ENCODE measurements at places on chromosomes 5 and 9.

GRCh38 chr9:34079181-34079580 is 30.5 kb upstream of the UBAP2 start:
- peak; percentile 5 for DNase-seq

- DNase-seq: no peak
Measured at GRCh38 chr5:123000731-123001130, 35.8 kb downstream of the PPIC start.

DNA sequence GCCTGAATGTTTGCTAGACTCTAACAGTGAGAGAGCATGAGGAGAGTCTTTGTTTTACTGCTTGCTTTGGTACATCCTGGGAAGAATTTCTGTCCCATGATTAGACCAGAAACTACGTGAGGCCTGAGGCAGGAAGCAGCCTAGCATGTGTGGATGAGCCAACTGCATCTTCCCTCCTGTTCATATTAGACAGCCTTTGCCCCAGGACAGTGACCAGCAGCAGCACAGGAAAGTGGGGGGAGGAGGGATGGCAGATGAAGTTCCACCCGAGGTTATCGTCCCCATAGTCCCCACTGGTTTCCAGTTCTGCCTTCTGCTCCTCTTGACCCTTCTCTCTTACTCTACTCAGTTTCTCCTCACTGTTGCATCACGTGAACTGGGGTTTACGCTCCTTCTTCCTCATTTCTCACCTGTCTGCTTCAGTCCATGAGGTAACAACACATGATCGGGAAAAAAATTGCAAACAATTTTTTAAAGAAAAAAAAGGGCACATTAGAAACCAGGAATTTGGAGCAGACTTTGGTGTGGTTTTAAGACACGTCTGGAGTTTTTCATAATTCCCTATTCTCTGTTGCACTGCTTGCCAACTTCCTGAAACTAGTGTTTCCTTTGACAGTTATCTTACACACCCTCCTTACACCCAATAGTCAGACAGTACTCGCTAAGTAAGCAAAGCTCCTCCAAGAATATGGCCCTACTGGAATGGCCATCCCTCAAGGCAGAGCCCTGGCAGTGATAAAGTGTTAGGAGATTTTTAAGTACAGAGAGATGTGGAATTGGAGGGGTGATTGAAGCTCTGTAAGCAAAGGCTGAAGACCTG is 84.1 kb downstream of the SNX18 start:
- DNase-seq: no peak

GRCh38 chr5:95823738-95824609 is 1.4 kb upstream of the GLRX start:
- DNase-seq: peak; percentile 31

DNA sequence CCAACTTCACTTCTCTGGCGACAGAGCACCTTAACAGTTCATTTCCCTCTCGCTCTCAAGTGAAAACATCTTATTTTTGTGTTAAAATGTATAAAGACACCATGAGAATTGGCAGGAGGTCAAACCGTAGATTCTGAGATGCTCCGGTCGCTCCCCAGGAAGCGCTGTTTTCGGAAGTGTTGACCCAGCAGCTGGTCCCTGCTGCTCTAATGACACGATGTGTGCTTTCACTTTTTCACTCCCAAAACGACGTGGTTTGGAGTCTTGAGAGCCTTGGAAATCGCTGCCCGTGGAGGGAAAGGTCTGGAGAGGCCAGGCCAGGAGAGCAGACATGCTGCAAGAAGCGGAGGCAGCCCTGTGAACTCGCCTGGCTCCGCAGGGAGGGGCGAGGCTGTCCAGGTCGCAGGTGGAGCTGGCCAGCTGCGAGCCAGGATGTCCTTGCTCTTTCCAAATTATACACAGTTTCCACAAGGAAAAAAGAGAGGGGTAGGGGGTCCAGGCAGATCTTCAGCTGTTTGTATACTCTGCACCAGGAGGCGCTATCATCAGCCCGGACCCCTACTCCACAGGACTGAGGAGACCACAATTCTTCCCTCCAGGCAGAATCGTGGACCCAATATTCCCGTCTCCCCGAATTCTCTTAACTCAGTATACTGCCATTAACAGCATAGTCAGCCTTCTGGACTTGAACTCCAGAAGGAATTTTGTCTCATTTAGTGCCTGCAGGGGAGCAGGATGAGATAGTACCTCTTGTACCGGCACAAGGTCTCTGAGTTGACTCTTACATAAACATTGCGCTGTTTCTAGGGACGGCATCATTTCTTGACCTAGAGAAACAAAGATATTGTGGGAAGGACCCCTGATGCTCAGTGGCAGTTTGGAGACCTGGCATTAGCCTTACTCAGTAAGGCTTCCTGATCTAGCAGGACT is 248.6 kb upstream of the ANKRD55 start:
- DNase-seq: no peak

- no peak for DNase-seq
Measured at GRCh38 chr5:167585184-167585583, 706.3 kb upstream of the WWC1 start.
